ENCODE measurements at places on chromosomes 1 and 21.
A peak's percentile ranks its signal among the peaks of the same experiment; 100 is the strongest.

DNA sequence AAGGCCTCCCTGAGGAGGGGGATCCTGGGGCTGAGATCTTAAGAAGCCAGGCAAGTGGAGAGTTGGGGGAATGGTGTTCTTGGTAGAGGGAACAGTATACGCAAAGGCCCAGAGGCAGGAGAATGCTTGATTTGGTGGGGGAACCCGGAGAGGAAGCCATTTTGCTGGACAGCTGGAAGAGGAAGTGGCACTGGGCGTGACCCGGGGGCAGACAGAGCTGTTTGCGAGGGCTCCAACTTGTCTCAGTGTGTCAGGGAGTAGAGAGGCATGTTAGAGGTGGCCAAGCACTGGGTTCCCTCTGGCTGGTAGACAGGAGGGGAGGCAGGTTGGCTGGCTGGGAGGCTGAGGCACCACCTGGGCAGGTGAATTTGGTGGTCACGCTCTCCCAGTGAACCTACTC, 96.3 kb upstream of the ACTL8 start:
- DNase-seq = no peak

DNA sequence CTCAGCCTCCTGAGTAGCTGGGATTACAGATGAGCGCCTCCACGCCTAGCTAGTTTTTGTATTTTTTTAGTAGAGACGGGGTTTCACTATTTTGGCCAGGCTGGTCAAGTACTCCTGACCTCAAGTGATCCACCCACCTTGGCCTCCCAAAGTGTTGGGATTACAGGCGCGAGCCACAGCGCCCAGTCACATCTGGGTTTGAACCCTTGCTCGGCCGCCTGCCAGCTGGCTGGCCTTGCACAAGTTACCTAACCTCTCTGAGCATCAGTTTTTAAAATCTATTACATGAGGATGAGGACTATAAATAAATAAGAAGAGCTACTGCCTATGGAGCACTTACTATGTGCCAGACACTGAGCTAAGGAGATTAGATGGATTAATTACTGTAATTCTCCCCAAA, 17.7 kb upstream of the PADI2 start:
- DNase-seq = no peak

DNA sequence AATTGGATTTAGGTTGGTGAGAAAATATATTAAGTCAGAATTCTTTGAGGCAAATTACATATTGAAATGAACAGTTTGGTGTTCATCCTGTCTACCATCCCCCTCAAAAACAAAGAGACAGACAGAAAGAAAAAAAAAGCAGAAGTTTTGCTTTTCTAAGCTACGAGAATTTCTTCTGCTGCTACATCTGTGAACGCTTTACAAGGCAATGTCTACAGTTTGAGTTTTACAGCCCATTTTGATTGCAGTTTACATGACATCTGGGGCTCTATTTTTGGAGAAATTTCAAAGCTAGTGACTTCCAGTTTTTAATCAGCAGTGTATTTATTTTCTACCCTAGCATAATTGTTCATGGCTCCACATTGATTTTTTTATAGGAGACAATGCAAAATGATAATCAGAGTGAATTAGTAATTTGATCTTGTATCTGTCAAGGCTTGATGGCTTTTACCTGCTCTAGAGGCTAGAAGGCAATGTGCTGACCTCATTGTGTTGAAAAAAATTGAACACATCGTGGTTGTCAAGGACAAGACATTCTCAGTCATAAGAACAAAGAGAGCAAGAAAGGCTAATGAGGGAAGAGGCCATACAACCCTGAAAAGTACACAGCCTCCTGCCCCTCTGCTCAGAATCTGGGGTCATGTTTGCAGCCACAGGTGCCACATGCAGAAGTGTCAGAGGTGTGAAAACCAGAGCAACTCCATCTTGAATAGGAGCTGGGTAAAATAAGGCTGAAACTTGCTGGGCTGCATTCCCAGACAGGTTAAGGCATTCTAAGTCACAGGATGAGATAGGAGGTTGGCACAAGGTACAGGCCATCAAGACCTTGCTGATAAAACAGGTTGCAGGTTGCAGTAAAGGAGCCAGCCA, 201.0 kb upstream of the CAMK1G start:
- DNase-seq = no peak

- no peak for DNase-seq
These were observed 5.0 kb upstream of the PDC start for GRCh38 chr1:186465946-186466345.

GRCh38 chr1:65404941-65405340, 15.5 kb upstream of the LEPR start:
- DNase-seq = no peak

GRCh38 chr1:107277022-107277421, 136.2 kb downstream of the NTNG1 start:
- peak; percentile 30 for DNase-seq

- no peak for DNase-seq
These were observed 40.7 kb downstream of the RIPK4 start for GRCh38 chr21:41726058-41726558.

DNA sequence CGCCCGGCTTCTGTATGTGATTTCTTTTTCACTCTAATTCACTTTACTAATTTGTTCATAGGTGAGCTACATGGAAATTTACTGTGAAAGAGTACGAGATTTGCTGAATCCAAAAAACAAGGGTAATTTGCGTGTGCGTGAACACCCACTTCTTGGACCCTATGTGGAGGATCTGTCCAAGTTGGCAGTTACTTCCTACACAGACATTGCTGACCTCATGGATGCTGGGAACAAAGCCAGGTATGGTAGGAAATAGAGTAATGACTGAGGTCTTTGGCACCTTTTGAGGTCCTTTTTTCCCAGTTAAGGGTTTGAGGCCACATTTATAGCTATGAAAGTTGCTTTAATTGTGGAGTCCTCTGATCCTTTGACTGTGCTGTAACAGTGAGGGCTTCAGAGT, 56.9 kb downstream of the KIF1B start:
- DNase-seq = peak; percentile 18

DNA sequence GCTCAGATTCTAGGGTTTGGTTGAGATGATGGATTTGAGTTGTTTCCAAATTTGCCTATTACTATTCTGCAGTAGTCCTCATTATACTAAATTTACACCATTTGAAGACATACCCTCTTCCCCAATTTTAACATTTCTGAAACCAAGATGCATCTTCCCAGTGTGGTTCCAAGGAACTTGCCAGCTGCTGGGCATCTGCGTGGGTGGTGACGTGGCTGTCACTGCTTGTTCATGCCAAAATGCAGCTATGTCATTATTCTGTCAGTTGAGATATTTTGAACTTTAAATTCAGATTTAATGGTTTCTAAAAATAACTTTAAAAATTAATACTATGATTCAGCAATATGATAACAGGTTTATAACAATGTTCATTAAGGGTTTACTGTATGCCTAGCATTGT, 1.2 kb downstream of the ZFP69 start:
- no peak for DNase-seq

All from EL (cell line).